ENCODE measurements at places on chromosomes 16 and 17. TPM values are rescaled to one million over a fixed set of nuclear protein-coding genes. Genes with fewer than 3 reads are reported as not detected.

The TRIM16 gene
- 33.0 TPM for total RNA-seq

The ADORA2B gene
- total RNA-seq = 0.25 TPM

The CIAPIN1 gene
- total RNA-seq = 38.1 TPM

The LPO gene
- total RNA-seq = not detected

The BLTP2 gene
- total RNA-seq = 77.0 TPM

The ZNF207 gene
- 126 TPM for total RNA-seq

The TLCD3B gene
- total RNA-seq = not detected

The NEUROD2 gene
- not detected for total RNA-seq

The SYNGR3 gene
- total RNA-seq = 2.3 TPM

The TMEM235 gene
- not detected for total RNA-seq

The HOXB13 gene
- total RNA-seq = not detected

The CCL7 gene
- total RNA-seq = not detected

The NPIPB9 gene
- not detected for total RNA-seq

The OR1D2 gene
- not detected for total RNA-seq

The NPIPA3 gene
- total RNA-seq = 1.4 TPM

The HSD17B2 gene
- not detected for total RNA-seq

The SMIM36 gene
- total RNA-seq = not detected

The DOK4 gene
- total RNA-seq = 2.2 TPM

The KCNH6 gene
- not detected for total RNA-seq

The TPSB2 gene
- total RNA-seq = 3.7 TPM

The NUDT7 gene
- 2.6 TPM for total RNA-seq

The MFSD6L gene
- not detected for total RNA-seq

The KRT20 gene
- total RNA-seq = 2.7 TPM

The FZD2 gene
- total RNA-seq = 0.68 TPM

The CPPED1 gene
- 8.7 TPM for total RNA-seq

The C16orf95 gene
- total RNA-seq = 0.22 TPM

The ZNF469 gene
- 0.16 TPM for total RNA-seq

The SOX9 gene
- 0.64 TPM for total RNA-seq

The CLEC18C gene
- total RNA-seq = not detected

The KCNAB3 gene
- not detected for total RNA-seq

The SLC5A2 gene
- not detected for total RNA-seq

The SLC25A19 gene
- total RNA-seq = 18.7 TPM

The RNF112 gene
- 0.51 TPM for total RNA-seq

The HP gene
- total RNA-seq = 206 TPM

The NUDT21 gene
- total RNA-seq = 71.5 TPM

The AMDHD2 gene
- total RNA-seq = 18.1 TPM

The SLC5A11 gene
- total RNA-seq = 0.66 TPM

The PRR14 gene
- 28.4 TPM for total RNA-seq

The UBFD1 gene
- 133 TPM for total RNA-seq

The CSH2 gene
- total RNA-seq = not detected

The NOXO1 gene
- 0.46 TPM for total RNA-seq

The CLEC18B gene
- 1.1 TPM for total RNA-seq

The BCAR1 gene
- 153 TPM for total RNA-seq

The SOST gene
- total RNA-seq = not detected

The CDH16 gene
- total RNA-seq = not detected

The PPL gene
- 23.1 TPM for total RNA-seq
